Activated naive CD4-positive, alpha-beta T cell (primary cell): ENCODE measurements at places on chromosomes 12 and 14.

DNA sequence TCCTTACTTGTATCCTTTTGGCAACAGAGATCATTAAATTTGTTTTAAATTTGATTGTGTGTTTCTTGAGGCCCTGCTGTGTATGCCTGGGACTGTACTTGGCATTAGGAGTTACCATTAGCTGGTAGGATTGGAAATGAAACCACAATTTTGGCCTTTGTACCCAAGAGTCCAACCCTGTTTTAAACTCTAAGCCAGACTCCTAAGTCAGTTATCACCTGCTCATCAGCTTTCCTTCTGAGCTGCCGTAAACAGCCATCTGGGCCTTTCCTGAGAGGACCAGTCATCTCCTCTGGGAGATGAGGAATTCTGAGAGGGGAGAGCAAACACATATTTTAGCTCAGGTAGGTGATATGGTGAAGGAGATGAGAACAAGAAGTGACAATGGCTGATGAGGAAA, 74.3 kb upstream of the SRSF5 start:
- no peak for DNase-seq

- DNase-seq, result no peak
Observed at GRCh38 chr12:93916402-93916801, 232.0 kb upstream of the PLXNC1 start.

DNA sequence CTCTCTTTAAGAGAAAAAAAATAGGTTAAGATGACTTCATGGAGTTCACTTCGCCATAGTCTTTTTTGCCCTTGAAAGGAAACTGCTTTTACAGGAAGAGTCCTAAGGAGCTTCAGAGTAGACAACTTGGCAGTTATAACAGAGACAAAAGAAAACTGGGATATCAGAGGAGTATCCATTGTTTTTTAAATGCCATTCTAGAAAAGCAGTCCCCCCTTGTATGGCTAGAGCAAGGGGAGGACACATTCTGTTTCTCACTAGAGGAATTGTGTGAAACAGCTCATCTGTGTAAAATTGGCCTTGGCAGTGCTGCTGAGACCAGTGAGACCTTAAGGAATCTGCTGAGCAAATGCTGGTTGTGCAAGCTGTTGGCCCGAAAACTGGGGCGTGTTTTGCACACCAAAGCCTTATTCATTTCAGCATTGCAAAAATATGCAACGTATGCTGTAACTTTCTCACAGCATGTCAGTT, 128.0 kb downstream of the GPR135 start:
- DNase-seq, result no peak

GRCh38 chr14:102544046-102544746, 34.6 kb upstream of the ANKRD9 start:
- DNase-seq, result no peak

DNA sequence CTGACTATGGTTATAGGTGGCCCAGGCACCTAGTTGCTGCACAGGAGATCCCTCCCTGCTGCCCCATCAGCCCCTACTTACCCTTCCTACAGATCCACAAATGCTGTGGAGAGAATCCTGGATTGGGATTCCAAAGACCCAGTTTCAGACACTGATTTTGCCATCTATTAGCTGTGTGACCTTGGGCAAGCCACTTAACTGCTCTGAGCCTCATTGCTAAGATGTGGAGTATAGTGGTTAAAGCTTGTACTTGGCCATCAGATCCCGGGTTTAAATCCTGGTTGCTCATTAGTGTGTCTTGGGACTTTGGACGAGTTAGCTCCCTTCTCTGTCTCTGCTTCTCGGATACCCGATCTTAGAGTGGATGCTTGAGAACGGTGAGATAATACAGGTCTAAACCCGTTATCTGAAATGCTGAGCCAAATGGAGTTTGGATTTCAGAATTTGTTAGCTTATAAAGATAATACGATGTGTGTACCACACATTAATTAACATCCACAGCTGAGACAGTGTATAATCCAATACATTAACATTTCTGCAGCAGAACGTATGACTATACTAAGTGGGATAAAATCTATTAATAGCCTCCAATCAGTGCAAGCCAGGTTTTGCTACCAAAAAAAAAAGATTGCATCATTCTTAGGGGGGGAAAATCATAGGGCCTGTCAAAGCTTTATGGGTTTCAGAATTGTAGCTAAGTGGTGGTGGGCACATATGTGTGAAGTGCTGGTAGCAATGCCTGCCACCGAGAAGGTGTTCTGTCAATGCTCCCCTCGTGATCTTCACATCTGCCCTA, 16.0 kb downstream of the PROX2 start:
- no peak for DNase-seq

DNA sequence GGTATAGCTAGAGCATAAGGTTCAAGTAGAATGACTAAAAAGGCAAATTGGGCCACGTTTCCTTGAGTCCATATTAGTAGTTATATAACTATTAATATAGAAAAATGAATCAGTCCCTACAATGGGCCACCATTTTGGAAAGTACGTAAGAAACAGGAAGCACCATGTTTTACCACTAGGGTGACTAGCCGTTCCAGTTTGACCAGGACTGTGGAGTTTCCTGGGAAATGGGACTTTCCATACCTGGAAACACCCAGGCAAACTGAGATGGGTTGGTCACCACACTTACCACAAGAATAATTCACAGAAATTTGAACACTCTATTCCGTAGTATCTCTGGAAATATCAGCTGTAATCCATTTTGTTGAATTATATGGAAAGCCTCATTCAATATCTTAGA, 2.1 kb upstream of the MAGOHB start:
- DNase-seq, result no peak

- no peak for DNase-seq
Observed at GRCh38 chr14:73763396-73763795, 49.2 kb upstream of the PNMA1 start.

DNA sequence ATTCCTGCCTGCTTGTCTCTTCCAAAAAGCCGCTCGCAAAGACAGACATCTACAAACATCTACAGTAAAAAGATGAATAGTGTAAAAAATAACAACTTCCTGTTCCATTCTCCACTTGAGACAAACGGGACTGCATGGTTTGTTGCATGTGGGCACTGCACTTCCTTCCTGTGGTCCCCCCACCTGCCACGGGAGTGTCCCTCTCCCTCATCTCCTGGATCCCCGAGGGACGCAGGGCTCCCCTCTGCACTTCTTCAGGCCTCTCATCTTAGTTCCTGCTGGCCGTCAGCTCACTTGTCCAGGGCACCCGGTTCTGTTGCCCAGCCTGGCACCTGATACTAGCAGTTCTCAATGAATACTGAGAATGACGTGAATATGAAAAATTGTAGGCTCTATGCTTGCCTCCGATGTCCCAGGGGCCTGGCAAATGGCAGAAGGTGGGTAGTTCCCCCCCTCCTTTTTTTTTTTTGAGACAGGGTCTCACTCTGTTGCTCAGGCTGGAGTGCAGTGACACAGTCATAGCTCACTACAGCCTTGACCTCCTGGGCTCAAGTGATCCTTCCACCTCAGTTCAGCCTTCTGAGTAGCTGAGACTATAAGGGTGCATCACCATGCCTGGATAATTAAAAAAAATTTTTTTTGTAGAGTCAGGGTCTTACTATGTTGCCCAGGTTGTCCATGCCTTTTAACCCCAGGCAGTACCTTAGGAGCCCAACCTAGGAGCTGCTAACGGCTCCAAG, 3.5 kb upstream of the KLC1 start:
- peak; percentile 11 for DNase-seq

DNA sequence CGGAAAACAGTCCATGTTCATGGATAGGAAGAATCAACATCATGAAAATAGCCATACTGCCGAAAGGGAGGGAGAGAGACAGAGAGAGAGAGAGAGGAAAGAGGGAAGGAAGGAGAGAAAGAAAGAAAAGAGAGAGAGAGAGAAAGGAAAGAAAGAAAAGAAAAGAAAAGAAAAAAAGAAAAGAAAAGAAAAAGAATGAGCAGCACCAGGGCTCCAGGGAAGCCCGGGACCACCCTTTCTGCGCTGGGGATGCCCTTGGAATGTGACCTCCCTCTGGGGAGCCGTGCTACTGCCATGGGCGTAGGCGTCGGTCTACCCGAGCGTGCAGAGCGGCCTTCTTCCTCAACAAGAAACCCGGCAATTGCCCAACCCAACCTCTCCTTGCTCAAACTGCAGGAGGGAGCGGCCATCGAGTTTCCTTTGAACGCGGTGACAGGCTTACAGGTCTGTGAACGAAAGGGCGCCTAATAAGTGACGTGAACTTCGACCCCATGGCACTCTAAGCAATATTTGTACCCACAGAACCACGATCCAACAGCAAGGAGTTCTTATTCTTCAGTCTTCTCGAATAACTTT, 16.9 kb downstream of the OR6S1 start:
- peak; percentile 14 for DNase-seq

DNA sequence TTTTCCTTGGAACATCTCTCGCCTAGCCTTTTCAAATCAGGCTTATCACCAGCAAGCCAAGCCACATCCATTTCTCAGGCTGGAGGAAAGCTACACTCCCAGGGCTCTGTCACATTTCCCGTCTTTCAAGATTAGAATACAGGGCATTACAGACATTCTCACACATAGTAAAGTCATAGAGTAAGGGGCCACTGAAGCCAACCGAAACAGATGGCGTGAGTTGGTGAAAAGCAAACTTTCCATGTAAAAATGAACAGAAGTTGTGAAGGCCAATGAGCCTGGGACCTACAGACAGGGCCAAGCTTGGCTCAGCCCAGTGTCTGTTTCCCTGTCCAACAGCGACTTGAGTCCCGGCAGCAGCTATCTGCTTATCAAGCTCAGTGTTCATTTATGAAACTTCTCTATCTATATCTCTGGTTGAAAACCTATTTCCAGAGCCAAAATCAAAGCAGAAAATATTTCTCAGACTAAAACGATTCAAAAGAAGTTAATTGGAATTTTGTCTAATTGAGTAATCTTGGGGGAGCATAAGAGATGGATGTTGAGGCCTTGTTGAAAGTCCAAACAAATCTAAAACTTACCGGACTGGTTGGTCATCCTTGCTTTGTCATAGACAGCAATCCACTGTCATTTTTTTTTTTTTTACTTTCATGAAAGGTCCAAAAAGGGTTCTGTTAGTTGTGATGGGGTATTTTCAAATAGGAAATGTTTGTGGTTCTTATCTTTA, 105.6 kb downstream of the DAAM1 start:
- no peak for DNase-seq

DNA sequence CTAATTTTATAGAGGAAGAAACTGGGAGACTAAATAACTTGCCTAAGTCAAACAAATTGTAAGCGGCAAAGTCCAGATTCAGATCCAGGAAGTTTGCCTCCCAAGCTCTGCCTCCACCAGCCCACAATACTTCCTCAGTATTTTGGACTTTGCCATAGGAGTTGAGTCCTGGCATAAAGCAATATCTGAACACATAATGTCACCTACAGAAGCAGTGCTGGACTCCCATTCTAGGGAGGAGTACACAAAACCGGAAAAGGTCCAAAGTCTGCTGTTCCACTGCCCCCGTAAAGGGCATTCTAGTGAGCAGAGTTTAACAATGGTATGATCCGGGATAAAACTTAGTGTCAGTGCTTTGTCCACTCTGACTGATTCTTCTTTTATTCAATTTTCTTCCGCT, 340.5 kb downstream of the FUT8 start:
- DNase-seq, result no peak

DNA sequence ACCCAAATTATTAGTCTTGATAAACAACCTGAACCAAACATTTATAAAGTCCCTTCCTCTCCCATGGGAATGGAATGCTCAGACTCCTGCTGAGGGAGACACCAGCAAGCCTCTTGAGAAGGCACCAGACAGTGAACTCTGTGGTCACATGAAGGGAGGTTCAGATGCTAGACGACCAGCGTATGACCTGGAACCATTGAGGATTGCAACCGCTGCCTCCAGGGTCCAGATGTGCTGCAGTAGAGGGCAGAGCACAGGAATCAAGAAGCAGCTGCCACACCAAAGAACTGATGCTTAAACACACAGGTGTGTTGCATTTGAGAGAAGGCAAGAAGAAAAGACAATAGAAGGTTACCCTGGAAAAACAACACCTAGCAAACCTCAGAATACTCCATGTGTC, 592.4 kb downstream of the AACS start:
- no peak for DNase-seq

DNA sequence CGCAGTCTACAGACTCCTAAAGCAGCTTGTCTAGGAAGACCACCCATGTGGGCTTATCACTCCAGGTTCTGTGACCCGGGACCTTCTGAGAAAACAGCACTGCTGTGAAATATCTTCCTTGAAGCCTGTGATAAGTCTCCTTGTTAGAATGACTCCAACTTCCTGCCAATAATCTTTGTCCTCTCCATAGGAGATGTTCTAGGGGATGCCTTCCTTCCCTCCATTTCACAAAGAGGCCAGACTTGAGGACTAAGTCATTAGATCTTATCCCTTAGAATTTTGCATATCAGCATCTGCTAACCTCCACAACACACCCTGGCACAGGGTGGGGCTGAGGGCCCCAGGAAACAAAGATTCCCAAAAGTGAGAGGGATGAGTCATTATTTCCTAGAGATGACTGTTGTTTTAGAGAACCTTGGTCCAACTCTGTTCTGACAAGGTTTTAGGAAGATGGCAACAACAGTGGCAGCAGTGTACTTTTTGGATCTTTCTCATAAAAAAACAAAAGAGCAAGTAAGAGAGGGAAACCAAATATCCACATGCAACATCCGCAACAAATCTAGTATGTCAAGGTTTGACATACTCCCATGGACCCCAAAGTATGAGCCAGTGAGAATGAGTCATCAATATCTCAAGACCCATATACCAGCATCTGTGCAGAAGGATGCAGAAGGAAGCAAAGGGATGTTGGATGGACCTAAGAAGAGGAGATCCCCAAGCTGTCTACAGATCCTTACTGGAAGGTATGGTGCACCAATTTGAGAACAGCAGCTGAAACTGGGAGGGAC, 6.0 kb downstream of the LTB4R start:
- no peak for DNase-seq

DNA sequence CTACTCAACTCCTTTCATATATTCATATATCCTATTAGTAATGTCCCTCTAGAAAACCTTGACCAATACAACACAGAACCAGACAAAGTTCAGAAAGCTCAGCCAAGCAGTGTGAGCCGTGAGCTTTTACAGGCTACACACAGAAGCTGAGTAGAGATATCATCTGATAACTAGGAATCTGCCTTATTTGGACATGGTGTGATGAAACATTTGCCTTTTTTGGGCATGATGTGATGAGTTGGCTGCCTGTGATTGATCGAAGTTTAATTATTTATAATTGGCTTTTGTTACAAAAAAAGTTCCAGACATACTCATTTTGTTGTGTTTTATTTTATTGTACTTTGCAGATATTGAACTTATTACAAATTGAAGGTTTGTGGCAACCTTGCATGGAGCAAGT, 46.6 kb downstream of the TESPA1 start:
- DNase-seq, result no peak
